ENCODE measurements at places on chromosomes 2 and 18.
A peak's percentile ranks its signal among the peaks of the same experiment; 100 is the strongest.

DNA sequence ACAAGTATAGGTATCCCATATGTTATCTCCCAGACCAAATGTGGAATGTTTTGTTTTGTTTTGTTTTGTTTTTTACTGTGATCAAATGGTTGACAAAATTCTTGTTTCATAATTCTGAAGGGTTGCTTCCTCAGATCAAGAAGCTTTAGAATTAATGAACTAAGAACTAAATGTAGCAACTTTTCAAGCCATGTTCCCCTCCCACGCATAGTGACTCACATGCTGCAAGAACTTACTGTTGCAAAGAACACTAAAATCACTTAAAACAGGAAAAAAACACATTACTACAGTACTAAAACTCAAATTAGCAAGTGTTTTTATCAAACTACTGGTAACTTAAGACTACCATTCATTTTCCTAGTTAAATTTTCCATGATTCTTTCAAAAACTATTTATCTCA, 30.6 kb downstream of the HNRNPLL start:
- no peak for DNase-seq

GRCh38 chr2:57758686-57759085, 287.9 kb upstream of the VRK2 start:
- no peak for DNase-seq

GRCh38 chr2:171491292-171491691, 31.0 kb upstream of the CYBRD1 start:
- no peak for DNase-seq

- DNase-seq = peak; percentile 42
Observed at GRCh38 chr18:13376841-13377351, 158.3 kb downstream of the LDLRAD4 start.

DNA sequence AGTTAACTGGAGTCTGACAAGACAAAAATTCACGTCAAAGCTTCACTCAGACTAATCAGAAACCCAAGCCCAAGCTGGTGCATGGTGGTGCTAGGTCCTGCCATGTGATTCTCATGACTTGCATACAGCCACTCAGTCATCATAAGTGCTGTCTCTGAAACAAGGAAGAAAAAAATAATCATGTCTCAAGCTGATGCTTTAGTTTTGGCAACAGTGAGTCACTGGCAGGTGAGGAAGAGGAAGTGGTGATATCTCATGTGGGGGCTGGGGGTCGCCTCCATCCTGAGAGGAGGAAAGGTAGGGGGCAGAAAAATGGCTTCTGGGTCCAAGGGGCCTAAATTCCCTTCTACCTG, 136.3 kb downstream of the TMEM163 start:
- no peak for DNase-seq

DNA sequence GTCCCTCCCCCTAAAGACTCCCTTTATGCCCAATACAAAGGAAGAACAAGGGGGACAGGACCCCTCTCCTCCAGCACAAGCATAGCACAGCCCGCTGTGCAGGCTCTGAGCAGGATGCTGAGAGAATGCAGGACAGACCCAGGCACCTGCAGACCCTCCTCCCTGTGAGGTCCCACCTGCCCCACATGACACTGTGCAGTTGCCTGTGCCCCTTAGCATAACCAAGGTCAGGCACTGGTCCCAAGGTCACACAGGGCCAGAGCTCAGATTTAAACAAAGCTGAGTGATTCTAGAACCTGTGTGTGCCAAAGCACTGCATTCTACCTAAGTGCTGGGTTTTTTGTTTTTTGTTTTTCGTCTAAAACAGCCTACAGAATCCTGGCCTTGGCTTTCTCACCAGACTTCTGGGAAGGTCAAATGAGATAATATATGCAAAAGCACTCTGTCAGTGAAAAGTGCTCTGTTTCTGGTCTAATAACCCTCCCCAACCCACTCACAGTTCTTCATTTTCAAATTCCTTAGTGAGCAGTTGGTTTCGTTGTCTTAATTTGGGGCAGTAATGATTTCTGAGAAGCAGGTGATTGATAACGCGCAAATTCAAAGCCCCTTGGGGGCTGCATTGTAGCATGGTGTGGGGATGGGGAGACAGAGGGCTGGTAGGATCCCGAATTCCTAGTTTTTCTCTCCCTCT, 125.7 kb downstream of the KCTD1 start:
- no peak for DNase-seq

DNA sequence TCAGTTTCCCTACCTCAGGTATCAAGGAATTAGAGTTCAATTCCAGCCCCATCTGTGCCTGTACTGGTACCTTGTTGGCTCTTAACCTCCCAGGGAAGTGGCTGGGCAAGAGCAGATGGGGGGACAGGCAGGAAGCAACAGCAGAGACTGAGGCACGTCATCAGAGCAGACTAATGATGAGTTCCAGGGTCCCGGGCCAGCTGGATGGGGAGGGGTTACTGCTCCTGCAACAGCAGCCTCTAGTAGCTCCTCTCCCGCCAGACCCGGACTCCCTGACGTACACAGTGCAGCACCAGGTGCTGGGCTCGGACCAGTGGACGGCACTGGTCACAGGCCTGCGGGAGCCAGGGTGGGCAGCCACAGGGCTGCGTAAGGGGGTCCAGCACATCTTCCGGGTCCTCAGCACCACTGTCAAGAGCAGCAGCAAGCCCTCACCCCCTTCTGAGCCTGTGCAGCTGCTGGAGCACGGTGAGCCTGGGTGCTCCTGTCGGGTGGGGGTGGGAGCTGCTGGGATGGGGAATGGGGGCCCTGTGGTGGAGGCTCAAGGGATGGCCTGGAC, 26.0 kb upstream of the GMPPA start:
- DNase-seq = no peak

- no peak for DNase-seq
Observed at GRCh38 chr2:32051836-32052439, 11.4 kb upstream of the SPAST start.

DNA sequence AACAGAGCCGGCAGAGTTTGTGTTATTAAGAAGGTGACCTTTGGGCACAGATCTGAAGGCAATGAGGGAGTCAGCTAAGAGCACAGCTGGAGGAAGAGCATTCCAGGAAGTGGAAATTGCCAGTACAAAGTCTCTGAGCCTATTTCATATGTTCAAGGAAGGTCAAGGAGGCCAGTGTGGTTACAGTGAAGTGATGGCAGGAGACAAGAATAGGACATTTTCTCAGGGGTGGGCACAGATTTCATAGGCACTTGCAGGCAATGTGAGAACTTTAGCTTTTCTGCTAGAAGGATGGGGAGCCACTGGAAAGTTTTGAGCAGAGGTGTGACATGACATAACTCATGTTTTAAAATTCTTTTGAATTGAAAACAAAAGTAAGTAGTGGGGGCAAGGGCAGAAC, 50.3 kb downstream of the ARHGAP25 start:
- DNase-seq = no peak

DNA sequence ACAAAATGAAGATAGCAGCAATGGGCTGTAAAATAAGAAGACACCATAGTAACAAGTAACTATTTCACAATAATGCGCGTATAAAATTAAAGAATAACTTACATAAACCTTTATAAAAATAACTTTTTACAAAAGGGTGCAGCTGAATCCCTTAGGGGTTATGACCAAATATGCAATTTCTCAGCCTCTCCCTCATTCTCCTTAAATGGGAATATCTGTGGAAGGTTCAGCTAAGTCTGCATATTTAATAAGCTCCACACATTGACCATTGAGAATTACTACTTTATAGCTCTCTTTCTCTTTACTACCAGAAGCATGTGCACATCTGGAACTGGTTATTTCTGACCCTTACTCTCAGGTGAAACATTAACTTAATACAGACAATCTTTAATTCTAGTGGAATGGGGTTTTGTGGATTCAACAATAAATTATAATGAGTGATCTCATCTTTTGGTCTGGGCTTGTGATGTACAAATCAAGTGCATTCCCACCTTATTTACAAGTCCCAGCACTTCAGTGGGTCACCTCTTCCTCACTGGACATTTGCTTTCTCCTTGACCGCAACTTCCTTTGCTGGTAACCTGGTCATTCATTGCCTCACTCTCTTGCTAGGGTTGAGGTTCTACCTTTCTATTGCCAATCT, 15.7 kb downstream of the ARHGAP15 start:
- no peak for DNase-seq

- DNase-seq = no peak
Observed at GRCh38 chr2:231250698-231251097, 52.3 kb downstream of the ARMC9 start.

GRCh38 chr2:173806761-173807160, 158.4 kb downstream of the SP3 start:
- no peak for DNase-seq

DNA sequence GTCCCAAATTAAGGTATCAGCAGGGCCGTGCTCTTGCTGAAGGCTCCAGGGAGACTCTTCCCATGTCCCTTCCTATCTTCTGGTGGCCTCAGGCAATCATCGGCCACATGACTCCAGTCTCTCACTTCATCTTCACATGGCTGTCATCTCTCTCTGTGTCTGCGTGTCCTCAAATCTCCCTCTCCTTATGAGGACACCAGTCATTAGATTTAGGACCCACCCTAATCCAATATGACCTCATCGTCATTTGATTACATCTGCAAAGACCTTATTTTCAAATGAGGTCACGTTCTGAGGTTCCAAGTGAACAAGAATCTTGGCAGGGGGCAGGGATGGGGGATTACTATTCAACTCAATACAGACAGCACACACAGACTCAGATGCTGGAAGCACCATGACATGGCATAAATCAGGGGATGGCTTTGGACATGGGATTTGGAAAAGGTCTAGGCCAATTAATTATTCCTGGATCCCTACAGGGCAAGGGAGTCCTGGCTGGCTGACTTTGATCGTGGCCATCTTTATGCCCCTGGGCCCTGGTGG, 210.0 kb upstream of the SKOR2 start:
- DNase-seq = no peak

DNA sequence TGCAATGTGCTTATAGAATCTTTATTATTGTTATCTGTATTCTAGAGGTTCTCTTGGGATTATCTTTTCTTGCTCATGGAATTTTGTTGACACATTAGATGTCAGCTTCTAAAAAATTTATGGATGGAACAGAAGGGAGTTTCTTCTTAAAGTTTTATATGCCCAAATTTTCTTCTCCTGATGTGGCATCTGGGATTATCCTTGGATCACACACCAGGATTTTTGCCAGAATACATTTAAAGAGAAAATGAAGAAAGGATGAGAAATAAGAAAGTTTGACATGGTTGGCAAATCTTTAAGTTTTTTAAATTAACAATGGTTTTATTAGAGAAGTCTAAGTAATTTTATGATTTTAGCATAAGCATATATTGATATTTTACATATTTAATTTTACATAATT, 706.7 kb upstream of the TMEFF2 start:
- DNase-seq = no peak

DNA sequence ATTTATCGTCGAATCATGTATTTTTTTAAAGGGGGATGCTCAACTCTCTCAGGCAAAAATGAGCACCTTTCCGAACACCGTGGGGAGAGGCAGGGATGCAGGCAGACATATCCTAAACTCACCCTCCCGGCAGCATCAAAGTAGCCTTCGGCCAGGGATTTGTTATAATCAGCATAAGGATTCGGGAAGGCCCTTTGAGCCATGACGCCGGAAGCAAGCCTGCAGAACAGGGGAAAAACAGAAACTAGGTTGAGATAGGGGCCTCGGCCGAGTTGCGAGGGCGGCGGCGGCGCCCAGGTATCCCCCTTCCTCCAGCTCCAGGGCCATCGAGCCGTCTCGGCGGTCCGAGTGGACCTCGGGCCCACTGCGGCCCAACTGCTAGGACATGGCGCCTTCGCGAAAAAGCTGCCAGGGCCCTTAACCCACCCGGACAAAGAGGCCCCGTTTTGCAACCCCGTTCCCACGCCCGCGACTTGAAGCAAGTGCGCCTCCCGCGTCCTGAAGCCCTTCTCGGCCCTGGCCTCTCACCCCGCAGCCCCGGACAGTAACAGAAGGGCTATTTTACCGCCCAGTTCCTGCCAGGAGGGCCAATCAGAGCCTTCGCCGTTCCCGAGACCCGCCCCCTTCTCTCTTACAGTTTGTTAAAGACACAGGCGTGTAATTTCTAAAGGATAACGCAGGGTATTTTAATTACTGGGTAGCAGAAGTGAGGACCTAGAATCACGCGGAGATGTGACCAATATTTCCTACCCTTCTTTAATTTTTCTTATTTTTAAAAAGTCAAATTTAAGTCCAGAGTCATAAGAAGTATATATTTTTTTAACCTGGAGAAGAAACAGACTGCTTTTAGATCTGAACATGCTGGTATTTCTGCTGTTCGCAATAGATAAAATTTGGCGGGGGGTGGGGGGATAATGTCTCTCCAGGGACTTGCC, at the start of gene LANCL1:
LANCL1 (minus strand) TSS at position 566 of the 935 bp plus-strand sequence; CDS start at position 203, 363 bp downstream.
- peak; percentile 46 for DNase-seq

DNA sequence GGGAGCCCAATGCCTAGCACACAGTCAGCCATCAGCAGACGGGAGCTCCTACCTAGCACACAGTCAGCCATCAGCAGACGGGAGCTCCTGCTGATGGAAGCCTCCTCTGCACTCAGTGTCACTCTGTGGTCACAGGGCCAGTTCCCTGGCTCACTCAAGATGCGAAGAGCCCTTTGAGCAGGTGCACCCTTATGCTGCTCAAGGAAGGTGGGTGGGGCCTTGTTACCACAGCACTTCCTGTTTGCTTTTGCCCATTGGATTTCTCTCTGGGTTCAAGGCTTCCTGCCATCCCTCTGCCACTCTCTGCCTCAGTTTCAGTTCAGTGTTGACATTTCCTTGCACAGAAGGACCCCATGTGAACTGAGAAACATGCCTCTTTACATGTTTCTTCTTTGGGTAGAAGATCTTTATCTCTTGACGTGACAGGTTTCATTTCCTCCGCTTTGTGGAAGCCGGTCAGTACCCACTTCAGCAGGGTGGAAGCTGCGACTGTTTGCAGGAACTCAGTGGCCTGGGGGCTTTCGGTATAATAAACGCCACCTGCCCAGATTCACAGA, 11.6 kb downstream of the TRIB2 start:
- no peak for DNase-seq

DNA sequence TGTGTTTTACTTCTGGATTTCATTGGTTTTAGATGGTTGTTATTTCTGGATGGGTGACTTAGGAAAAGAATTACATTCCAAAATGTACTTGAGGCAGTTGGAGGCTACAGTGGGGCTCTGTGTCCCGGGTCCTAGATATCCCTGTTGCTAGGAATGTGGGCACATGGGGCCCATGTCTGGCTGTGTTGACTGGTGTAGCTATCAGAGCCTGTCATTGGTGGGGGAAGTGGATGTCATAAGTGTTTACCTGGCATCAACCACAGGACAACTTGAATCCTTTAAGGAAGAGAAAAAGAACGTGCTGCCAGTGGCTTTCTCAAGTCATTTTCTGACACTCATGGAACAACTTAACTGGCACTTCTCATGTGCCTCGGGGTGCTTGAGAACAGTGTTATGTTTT, 30.4 kb downstream of the IL18R1 start:
- no peak for DNase-seq

- DNase-seq = no peak
Observed at GRCh38 chr2:47521666-47522285, 118.8 kb downstream of the MSH2 start.

GRCh38 chr18:3706279-3707097, 256.5 kb downstream of the TGIF1 start:
- DNase-seq = no peak

DNA sequence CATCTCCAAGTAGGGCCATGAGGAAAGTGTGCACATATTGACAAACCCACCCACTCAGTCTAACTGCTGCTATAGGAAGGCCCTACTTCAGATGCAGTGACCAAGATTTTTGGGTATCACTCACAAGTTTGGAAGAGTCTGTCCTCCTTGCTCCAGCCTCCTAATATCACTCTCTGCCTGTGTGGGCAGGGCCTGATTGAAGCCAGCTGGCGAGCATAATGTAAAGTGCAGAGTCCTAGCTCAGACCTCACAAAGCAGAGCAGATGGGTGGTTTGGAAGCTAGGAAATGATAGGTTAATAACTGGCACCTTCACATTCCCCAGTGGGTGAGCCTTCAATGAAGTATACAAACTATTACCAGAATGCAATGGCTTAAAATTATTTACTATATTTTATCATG, 11.2 kb upstream of the SULT1C3 start:
- DNase-seq = no peak
